Cortex of kidney (tissue), 1 donor: ENCODE measurements at places on chromosomes 6 and 20.

GRCh38 chr20:48411919-48412522 lies 415.8 kb downstream of the PREX1 start:
- no peak for DNase-seq

GRCh38 chr6:140320081-140321080 lies 945.9 kb upstream of the CITED2 start:
- DNase-seq: no peak

GRCh38 chr6:139327038-139327437 lies 35.2 kb upstream of the TXLNB start:
- no peak for DNase-seq

DNA sequence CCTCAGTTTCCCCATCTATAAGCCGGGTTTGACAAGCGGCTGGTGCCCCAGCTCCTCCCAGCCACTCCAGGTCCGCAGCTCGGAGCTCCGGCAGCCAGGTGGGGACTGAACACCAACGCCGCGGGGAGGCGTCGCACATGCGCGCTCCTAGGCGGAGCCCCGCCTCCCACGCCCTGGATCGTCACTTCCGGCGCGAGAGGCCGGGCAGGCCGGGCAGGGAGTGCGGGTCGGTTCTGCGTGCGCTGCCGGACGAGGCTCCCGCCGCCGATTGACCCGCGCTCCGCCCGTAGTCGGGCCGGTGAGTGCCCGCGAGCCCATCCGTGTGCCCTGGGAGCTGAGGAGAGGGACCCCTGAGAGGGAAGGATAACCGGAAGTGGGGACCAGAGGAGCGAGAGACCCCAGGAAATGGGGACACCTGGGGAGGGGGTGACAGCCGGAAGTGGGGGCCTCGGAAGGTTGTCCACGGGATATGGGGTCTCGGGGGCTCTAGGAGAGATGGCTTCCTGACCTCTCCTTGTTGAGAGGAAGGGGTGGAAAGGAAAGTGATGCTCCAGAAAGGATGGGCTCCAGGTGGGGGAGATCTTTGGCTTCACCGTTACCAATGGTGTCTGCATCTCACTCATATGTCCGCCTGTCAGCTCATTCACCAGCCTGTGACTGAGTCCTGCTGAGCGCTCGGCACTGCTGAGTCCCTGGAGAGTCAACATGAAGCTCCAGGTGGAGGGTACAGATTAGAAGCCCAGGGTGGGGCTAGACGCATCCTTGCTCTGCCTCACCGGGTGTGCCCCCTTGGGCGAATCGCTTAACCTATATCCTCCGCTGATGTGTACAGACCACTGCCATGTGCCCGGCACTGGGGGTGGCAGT lies at the start of gene TTPAL:
TTPAL (plus strand) TSS at position 181 of the 867 bp plus-strand sequence. CDS start 4,126 bp downstream, outside the sequence.
- DNase-seq: no peak

DNA sequence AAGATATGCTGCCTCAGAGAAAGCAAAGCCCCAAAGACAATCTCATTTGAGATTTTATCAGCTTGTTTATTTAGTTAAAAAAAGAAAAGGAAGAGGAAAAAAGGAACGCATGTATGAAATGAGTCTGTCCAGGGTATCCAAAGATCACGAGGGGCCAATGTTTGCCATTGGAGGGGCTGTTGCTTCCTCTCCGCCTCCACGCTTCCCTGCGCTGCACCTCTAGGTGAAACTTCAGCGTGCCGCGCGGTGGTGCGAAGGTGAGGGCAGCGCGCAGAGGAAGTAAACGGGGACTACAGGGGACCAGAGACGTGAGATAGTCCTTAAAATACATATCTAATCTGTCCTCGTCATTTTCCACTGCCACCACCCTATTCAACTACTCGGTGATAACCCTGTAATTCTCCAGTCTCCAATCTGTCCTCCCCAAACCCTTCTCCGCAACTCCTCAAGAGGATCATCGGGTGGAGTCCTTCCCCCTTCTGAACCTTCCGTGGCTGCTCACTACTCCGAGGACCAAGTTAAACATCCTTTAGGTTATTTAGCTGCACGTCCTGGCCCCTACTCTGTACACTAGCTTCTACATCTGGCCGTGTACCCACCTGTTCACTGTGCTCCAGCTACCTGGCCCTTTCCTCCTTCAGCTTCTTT lies 1.1 kb upstream of the DCBLD1 start:
- DNase-seq: no peak

DNA sequence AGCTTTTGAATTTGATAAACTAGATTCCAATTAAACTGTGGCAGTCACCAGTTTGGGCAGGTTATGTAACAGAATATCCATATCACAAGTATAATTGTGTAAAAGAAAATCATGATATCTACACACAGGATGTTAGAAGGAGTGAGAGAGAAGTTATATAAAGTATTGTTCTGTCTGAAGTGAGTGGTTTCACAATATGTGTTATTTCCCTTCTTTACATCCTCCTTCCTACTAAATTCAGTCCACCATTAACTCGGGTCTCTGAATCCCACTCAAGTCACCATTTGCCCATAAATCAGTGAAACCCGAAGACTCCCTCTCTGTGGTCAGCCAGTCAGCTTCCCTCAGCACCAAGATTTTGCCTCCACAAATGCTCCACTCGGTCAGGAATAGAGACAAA lies 796 bp downstream of the HLA-DQB1 start:
- DNase-seq: no peak

DNA sequence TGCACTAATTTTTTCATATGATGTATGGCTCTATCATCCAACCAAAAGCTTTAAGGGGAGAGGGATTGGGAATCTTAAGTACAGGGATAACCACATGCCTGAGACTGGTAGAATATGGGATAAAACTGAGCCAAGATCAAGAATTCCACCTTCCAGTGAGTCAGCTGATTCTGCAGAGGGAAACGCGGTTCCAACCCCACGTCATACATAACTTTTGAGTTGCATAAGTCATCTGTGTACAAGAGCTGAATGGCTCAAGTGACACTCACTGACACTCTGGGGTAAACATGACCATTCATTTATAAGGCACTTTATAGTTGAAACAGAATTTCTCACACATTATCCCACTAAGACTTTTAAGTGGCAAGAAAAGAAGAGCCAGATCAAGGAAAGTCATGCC lies 16.4 kb downstream of the TRIM27 start:
- DNase-seq: no peak

- DNase-seq: no peak
These were observed 44.6 kb downstream of the PEX7 start for GRCh38 chr6:136866872-136867416.

DNA sequence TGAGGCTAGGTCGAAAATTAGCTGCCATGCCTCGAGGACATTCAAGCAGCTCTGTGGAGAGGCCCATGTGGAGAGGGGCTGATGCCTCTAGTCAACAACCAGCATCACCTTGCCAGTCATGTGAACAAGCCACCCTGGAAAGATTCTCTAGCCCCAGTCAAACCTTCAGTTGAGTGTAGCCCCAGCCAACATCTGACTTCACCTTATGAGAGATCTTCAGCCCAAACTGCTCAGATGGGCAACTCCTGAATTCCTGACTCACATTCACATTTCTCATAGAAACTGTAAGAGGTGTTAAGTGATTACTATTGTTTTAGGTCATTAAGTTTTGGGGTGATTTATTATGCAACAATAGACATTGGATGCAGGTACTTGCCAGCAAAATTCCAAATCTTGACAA lies 44.9 kb downstream of the GJA10 start:
- DNase-seq: no peak

- no peak for DNase-seq
These were observed 31.0 kb downstream of the NPEPL1 start for GRCh38 chr20:58723628-58723984.

DNA sequence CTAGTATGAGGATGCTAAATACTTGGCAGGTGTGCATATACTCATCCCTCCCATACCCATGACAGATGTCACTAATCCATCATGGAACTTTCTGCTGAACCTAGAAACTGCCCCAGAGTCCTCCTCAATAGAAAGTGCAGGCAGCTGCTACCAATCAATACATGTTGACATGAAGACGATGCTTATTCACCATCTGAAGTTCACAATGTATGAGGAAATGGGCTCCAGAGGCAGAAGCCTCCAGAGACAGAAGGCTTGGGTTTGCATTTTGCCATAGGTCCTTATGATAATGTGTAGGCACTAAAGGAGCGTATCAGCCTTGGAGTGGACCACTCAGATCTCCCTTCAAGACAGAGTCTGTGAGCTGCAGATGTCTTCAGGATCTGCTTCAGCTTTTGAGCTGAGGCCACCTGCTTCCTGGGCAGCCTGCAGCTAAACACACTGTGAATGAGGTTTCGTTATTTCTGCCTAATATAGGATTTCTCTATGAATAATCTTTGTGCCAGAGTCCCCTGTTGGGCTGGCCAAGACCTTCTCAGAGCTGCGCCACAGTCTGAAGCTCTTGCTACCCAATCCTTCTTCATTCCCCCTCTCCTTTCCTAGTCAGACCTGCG lies 7.5 kb upstream of the KIAA1755 start:
- DNase-seq: no peak

GRCh38 chr6:145836772-145837171 lies 22.2 kb upstream of the FBXO30 start:
- DNase-seq: no peak

DNA sequence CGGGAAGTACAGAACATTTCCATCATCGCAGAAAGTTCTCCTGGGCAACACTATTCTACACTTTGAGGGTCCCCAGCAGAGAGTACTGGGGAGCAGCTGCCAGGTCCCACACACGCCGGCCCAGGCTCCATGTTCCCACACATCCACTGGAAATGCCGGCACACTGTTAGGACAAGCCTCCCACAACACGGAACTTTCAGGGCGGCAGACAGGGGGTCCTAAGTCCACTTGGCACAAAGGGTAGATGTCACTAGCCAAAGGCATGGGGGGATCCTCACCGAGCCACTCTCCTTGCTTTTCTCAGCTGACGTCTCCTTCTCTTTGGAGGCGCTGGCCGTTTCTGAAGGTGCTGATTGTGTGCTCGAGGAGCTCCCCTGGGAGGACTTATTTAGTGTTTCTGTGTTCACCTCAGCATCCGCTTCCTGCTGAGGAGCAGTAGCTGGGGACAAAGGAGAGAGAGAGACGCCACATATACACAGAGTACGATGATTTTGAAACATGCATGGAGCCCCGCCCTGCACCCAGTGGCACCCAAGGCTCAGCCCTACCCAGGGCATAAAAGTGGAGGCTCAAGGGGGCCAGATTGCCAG lies 135.4 kb downstream of the ZMYND8 start:
- DNase-seq: no peak

DNA sequence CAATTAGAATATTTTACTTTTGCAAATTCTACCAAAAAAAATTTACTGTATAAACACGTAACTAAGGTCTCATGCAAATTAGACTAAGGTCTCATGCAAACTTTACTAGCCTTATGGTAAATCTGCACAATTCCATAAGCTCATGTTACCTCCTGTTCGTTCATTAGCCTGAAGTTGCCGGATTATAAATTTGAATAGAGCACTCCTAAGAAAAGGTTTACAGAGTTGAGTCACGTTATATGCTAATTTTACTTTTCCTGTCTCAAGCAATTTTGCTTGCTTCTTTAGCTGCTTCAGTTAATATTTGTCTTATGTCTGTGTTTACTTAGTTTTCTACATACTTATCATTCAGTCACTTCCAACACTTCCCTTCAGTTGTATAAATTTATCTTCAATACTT lies 1434.0 kb upstream of the EYS start:
- DNase-seq: no peak

DNA sequence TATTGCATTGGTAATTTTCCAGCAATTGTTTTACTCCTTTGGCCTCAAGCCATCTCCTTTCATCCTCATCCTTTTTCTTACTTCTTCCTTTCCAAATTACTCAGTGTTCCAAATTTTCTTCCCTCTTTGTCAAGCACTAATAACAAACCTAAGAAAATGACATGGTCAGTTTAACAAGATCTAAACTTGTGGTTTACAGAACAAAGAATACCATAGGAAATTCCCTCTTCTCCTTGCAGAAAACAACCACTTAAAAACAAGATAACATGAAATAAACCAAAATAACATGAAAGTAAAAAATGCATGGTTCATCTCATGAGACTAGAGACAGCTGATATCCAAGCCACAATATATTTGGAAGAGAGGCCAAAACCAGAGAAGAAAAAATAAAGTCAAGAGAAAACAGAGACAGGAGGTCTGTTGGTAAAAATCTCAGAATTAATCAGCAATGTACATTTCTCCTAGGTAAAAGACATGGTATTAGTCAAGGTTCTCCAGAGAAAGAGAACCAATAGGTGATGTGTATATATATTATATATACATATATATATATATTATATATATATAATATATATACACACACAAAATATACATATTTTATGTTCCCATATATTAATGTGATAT lies 51.0 kb upstream of the SENP6 start:
- DNase-seq: no peak

DNA sequence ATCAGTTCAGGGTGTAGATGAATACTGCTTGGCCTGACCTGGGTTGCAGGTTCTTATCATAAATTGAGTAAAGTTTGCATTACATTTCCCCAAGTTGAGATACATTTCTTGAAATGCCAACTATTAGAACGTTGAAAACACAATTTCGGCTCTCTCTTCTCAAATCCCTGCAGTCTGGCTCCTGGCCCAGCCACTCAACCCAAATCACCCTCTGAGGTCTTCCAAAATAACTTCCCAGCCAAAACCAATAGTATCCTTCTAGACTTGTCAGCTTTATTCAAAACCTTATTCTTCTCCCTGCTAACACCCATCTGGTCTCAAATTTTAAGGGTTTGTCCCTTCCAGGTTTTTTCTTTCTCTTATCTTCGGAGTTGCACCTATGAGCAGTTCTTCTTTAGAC lies 263.6 kb downstream of the EYA4 start:
- no peak for DNase-seq

DNA sequence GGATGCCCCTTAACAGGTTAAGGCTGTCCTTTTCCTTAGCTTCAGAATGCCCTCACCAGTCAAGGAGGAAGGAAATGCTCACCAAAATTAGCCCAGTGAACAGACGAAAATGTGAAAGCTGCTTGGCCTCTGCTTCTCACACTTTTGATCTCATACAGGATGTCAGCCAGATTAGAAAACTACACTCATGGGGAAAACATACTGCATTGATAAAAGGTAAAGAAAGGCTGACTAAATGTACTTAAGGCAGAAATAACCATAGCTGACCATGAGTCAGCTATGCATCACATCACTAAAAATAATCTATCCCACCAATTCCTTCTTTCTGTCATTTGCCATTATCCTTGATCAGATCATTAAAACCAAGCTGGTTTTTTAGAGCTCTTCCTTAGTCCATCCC lies 198.4 kb upstream of the TENT5A start:
- no peak for DNase-seq

- no peak for DNase-seq
These were observed 29.3 kb downstream of the PTPRK start for GRCh38 chr6:128491100-128491581.

- DNase-seq: no peak
These were observed 142.7 kb downstream of the ARID1B start for GRCh38 chr6:156919814-156920369.

- DNase-seq: no peak
These were observed 57.0 kb upstream of the GNRH2 start for GRCh38 chr20:2986466-2986865.

- no peak for DNase-seq
These were observed 881 bp upstream of the AIG1 start for GRCh38 chr6:143059663-143060353.
